ENCODE measurements at places on chromosomes 13 and 19.

DNA sequence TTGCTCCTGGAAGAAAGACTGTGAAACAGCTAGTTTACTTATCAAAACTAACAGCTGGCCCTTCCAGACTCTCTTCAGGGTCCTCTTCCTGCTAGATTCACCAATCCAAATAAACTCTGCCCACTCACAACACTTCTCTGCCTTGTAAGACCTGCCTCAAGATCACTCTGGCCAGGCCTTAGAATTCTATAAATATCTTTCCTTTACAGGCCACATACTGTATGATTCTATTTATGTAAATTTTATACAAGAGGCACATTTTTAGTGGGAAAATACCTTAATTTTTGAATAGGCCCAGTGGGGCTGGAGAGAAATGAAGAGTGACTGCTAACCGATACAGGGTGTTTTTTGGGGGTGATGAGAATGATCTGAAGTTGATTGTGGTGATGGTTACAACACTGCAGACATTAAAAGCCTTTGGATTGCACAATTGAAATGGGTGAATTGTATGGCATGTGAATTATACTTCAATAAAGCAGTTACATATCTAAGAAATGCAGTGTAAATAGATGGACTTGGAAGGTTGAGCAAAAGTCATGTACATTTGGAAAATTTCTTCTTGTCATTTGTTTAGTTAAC, 141.8 kb downstream of the GPC5 start:
- no peak for DNase-seq

DNA sequence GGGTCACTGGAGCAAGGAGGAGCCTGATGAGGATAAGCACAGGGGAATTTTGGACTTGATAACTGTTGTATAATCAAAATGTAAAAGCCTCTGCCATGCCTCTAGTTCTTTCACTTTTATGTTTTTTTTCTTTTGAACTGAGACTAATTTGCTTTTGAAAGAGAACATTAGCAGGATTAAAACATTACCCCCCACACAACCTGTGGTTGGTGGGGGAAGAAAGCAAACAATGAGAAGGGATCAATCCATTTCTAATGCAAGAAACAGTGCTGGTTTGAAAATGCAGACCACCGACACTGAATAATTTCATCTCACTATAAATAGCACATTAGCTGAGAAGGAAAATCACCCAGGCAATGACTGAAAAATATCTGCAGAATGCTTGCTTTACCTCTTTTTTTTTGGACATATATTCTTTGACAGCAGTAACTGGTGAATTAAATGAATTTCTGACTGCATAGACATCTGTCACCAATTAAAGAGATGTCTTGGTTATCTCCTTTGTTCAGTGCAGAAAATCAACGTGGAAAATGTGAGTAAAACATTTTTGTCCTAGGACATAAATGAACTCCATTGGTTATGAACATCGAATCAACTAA, 48.6 kb upstream of the TRPC4 start:
- DNase-seq, result no peak

DNA sequence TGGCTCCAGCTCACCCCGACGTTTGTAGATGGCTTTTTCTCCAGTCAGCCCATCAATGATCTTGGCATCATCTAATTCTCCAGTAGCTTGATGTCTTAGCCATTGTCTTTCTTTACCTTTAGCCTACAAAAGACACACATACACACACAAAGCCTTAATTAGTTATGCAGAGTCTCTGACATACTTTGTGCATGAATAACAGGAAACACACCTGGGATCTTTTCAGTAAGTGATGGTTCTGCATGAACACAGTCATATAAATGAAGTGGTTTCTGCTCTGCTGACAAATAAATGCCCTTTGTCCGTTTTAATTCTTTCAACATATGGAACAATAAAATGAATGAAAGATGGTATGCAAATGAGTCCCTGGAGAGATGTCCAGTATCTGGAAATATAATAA, 133.3 kb downstream of the RGCC start:
- DNase-seq, result no peak

GRCh38 chr13:79385694-79386093, 20.4 kb downstream of the RBM26 start:
- peak; percentile 14 for DNase-seq

DNA sequence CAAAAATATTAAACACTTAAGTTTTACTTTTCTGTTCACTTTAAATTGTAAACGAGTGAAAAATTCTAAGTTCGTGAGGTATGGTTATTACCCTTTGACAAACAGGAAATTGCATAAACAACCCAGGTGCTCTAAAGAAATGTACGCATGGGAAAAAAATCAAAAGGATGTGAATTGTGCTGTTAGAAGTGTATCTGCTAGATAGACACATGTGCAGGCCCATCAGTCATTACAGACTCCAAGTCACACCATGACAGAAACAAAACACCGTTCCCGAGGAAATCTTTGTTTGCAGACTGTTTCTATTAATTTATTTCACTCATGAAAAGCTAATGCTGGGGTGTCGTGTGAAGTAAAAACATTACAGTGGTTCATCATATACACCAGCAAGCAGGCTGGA, 17.0 kb upstream of the DOCK9 start:
- DNase-seq, result peak; percentile 32

GRCh38 chr19:39193803-39194202, 3.0 kb upstream of the NCCRP1 start:
- no peak for DNase-seq

DNA sequence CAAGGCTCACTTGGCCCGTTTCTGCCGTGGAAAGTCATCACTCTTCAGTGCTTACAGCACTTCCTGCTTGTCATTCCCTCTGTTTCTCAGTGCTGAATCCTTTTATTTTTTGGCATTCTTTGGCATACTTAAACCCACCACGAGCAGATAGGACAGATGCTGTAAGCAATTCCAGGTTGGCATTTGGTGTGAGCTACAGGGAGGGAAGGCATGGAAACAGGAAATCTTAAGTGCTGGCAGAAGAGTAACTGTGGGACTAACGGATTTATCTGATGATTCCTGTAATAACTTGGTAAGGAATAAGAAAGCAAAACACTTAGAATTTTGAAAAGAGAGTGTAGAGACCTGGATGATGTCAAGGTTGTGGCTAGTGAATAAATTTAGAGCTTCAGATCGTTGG, 273.4 kb downstream of the GPC6 start:
- no peak for DNase-seq

DNA sequence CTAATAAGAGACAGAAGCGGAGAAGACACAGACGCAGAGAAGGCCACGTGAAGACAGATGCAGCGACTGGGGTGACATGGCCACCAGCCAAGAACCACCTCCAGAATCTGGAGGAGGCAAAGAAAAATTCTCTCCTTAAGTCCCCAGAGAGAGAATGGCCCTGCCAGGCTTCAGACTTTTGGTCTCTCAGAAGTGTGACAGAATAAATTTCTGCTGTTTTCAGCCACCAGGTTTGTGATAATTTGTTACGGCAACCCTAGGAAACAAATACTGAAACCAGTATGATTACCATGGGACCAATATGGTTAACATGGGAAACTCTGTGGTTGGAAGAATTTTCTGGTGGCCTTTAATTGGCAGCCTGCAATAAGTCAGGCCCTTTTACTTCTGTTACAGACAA, 63.9 kb upstream of the DOCK9 start:
- DNase-seq, result no peak

- DNase-seq, result no peak
Measured at GRCh38 chr13:46605825-46606554, 53.0 kb downstream of the LRCH1 start.

- no peak for DNase-seq
Measured at GRCh38 chr19:29401712-29402421, 123.9 kb upstream of the VSTM2B start.

GRCh38 chr13:79237981-79238380, 168.1 kb downstream of the RBM26 start:
- DNase-seq, result no peak

DNA sequence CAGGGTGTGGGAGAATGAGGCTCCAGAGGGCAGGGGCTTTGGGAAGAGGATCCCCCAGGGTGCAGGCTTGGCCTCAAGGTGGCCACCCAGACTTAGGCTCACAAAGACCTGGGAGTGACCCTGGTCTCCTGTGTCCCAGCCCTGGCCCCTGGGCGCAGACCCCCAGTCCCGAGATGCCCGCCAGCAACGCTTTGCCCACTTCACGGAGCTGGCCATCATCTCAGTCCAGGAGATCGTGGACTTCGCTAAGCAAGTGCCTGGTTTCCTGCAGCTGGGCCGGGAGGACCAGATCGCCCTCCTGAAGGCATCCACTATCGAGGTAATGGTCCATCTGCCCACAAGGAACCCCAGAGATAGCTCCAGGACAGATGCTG, 2.6 kb downstream of the NR1H2 start:
- no peak for DNase-seq

GRCh38 chr19:38417146-38417543, 8.9 kb downstream of the RASGRP4 start:
- DNase-seq, result no peak

GRCh38 chr19:46935066-46935663, 74.4 kb downstream of the ARHGAP35 start:
- DNase-seq, result no peak

All from activated CD4-positive, alpha-beta T cell treated with anti-CD3 and anti-CD28 coated beads, Interleukin-2, amount 10 ng/mL, durations not matched to agents 7 days and 5 days (primary cell).